ENCODE measurements at places on chromosomes 4 and X.

DNA sequence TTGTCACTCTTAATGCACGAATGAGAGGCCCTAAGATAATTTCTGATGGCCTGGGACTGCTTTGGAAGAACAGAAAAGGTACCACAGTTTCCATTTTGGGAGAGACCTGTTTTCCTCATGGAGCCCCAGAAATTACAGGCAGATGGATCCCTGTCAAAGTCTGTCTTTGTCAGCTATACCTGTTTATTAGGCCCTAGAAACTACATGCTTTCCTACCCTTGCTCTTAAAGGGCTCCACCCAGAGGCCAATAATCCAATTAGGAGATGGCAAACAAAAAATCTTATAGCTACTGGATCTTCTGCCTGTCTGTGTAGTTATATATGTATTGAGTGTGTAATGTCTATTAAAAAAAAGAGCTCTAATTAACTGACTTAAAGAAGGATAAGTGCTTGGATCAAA lies 141.3 kb downstream of the NR3C2 start:
- DNase-seq, result no peak

GRCh38 chr4:76420188-76420761 lies 666 bp downstream of the CCDC158 start:
- no peak for DNase-seq

DNA sequence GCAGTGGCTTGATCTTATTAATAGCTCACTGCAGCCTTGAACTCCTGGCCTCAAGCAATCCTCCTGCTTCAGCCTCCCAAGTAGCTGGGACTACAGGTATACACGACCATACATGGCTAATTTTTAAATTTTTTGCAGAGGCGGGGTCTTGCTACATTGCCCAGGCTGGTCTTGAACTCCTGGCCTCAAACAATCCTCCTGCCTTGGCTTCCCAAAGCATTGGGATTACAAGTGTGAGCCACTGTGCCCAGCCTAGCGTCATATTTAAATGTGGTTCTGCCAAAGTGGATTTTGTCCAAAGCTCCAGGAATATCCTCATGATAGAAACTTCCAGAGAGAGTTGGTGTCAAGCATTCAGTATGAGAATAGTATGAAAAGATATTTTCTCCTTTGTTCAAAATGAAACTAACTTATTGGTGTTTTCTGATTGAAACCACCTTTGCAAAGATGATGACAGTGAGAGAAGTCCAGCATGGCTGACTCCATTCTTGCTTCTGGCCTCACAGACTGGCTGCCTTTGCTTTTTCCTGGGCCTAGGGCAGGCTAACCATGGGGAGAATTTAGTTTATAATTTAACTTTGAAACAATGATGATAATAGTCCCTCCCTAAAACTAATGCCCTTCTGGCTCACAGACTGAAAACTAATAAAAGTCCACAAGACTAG lies 129.0 kb downstream of the C4orf51 start:
- DNase-seq, result no peak

GRCh38 chr4:1856943-1857699 lies 1.2 kb upstream of the LETM1 start:
- no peak for DNase-seq

DNA sequence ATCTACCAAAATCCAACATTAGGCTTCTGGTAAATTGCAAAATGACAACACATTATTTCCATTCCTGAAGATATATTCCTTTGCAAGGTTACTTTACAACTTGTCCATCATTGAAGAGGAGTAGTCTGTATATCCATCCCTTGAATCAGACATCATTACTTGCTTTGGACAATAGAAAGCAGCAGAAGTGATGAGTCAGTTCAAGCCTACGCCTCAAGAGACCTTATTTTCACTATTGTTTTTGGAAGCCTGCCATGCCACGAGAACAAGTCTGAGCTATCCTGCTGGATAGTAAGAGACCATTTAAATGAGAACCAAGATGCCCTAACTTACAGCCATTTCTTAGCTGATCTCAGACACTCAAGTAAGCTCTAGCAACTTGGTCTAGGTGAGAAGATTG lies 246.0 kb upstream of the HHIP start:
- peak; percentile 93 for DNase-seq

GRCh38 chr4:52833941-52834525 lies 28.1 kb upstream of the RASL11B start:
- peak; percentile 49 for DNase-seq

DNA sequence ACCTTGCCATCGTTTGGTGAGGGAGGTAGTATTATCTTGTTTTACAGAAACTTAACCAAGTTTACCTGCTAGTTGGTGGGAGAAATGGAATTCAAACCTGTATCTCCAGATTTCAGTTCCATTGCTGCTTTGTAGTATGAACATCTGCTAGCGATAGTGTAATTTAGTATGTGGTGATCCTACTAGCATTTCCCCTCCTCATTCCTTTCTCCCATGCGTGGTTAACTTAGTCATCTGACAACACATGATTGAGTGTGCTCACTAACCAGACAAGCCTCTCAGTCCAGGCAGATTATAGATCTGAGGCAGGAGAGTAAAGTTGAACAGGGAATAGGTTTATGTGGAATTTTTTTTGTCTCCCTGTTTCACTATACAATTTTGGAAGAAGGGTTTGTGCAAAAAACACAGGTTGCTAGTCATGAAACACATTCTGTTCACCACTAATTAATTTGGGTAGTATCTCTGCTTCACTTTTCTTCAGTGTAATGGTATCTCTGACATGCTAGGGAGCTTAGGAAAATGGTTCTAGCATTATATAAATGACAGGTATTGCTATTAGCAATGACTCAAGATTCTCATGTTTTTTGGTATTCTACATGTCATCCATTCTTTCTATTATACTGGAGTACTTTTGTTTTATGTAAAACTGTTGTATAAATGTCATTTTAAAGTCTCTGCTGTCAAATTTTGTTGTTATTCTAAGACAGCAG lies 21.7 kb downstream of the RBPJ start:
- DNase-seq, result peak; percentile 92

DNA sequence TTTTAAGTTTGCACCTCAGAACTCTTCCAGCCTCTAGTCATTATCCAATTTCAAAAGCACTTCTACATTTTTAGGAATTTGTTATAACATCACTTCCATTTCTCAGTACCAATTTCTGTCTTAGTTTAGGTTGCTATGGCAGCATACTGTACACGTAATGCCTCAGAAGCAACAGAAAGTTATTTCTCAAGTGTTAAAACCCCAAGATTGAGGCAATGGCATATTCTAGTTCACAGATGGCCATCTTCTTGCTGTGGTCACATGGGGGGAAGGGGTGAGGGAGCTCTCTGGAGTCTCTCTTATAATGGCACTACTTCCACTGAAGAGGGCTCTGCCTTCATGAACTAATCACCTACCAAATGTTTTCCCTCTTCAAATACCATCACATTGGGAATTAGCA lies 220.3 kb upstream of the CTSO start:
- no peak for DNase-seq

- DNase-seq, result no peak
These were observed 22.6 kb upstream of the UBA1 start for GRCh38 chrX:47170861-47171692.

GRCh38 chr4:152594978-152595925 lies 59.4 kb upstream of the FBXW7 start:
- DNase-seq, result no peak

DNA sequence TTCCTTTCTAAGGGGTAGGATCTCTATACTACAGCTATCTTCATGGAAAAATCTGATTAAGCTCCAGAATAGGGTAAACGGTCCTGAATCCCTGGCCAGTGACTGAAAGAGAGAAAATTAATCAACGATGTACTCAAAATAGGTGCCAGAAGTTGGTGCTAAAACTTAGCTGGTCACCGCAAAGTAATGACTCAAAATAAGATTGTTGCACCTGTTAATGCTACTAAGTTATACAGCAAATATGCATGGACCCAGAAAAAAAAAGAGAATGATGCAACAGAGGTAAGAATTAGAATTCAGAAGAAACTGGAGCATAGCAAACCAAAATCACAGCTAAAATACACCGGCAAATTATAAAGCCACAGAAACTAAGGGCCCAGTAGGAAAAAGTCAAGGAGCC lies 239.7 kb upstream of the FAM241A start:
- no peak for DNase-seq

GRCh38 chrX:4787971-4788370 lies 1074.5 kb upstream of the PRKX start:
- no peak for DNase-seq

DNA sequence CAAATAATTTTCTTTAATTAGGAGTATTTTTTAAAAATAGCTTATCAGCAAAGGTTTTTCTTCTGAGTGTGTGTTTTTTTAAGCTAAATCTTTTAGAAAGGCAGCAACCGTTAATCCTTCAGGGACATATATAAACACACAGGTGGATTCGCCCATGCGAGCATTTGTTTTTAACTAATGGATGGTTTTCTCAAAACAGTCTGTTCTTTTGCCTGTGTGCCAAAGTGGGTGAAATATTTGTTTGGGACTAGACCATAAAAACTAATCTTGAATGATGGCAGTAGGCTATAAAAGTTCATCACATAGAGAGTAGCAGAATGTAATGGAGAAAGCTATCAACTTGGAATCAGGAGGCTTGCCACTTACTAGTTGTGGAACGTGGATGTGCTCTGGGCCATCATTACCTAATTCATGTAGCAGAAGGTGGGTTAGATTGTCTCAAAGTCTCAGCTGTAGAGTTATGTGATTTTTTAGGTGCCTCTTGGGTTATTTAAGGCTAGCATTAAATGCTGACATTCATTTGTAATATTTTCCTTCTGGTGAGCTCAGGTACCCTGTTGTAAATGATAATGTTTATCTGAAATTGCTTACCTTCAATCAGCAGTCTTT lies 7.4 kb upstream of the TAPT1 start:
- DNase-seq, result no peak

GRCh38 chrX:49192722-49193328 lies 6.7 kb upstream of the PRICKLE3 start:
- no peak for DNase-seq

- peak; percentile 42 for DNase-seq
These were observed 39.2 kb downstream of the SGMS2 start for GRCh38 chr4:107863850-107864371.

DNA sequence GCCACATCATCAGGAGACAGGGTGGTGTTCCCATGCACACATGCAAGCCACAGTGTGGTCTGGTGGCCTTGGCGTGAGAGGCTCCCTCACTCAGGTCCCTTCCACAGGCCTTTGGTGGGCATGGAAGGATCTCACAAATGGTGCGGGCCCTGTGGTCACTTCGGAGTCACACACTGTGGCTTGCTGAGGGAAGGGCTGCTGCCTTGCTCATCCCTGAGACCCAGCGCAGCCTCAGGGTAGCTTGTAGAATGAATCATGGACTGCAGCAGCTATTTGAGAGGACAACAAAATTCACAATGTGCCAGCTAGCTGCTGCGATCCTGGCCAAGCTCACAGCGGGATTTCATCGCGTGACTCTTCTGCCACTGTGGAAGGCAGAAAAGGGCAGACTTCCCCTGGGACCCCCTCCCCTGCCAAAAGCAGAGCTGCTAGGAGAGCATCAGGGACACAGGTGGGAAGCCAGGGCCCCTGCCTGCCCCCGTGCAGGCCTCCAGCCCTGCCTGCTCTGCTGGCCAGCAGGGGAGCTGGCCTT lies 106.4 kb downstream of the ABLIM2 start:
- DNase-seq, result no peak

DNA sequence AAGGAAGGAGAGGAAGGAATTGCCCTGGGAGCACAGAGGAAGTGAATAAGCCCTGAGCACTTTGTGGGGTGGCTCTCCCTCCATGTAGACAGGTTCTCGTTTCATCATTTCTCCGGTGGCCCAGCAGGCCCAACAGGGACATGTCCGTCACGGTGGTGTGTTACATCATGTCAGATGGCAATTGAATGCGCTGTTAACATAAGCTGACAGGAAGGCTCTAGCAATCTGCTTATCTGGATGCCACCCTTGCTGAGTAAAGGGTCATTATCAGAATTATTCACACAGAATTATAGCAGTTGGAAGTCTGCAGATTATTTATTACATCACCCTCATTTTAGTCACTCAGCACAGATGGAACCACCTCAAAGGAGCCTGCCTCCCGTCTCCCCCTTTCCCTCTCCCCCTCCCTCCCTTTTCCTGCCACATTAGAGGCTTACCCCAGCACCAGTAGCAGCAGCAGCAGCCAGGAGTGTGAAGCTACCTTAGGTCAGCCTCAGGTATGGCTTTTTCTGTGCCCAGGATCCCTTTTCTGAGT lies 124.3 kb upstream of the TRIM2 start:
- no peak for DNase-seq

DNA sequence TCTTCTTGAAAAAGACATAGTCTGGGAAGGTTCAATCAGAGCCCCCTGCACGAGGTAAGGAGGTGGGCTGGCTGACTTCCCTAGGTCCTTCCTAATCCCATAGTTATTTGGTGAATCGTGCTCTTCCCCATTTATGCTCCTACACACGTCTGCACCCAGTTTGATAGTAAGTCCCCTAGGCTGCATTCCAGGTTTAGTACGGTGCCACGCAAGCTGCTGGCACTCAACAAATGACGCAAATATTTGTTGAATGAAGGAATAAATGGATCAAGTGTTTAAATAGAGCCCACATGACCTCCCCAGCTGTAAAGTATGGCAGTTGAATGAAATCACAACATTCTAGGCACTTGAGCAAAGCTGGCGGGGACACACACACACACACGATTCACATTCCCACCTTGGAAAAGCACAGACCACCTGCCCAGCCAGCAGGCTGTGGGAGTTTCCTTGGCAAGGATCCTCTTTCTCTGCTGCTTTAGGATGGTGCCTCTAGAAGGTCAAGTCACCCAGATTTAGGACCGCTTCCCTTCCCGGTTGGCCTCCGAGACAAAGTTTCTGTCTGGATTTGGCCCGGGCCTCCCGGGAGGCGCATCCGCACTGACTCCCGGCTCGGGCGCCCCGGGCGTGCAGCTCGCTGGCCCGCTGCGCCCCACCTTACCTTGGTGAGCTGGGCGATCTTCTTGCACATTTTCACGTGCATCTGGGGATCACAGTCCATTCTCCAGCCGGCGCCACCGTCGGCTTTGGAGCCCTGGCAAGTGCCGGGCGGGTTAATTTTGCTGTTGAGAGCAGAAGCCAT lies 721 bp downstream of the FAM184B start:
- DNase-seq, result peak; percentile 57
